GM06990 (cell line): ENCODE measurements at places on chromosomes 4 and X.

- no peak for DNase-seq
These were observed 36.3 kb upstream of the AREG start for GRCh38 chr4:74408639-74409038.

DNA sequence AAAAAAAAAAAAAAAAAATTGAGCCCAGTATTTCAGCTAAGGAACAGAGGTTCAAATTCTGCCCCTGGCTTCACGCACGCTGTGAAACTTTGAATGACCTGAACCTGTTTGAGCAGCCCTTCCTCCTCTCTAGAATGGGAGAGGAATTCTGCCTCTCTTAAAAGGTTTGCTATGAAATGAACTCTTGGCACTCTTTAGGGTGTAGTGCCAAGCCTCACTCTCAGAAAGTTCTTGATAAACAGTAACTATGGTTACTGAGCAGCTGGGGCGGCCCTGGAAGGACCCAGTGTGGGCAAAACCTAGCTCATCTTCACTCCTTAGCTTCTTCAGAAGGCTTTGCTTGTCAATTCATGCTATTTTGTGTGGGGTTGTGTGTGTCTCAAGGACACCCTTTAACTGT lies 73.7 kb downstream of the GEMIN8 start:
- no peak for DNase-seq

DNA sequence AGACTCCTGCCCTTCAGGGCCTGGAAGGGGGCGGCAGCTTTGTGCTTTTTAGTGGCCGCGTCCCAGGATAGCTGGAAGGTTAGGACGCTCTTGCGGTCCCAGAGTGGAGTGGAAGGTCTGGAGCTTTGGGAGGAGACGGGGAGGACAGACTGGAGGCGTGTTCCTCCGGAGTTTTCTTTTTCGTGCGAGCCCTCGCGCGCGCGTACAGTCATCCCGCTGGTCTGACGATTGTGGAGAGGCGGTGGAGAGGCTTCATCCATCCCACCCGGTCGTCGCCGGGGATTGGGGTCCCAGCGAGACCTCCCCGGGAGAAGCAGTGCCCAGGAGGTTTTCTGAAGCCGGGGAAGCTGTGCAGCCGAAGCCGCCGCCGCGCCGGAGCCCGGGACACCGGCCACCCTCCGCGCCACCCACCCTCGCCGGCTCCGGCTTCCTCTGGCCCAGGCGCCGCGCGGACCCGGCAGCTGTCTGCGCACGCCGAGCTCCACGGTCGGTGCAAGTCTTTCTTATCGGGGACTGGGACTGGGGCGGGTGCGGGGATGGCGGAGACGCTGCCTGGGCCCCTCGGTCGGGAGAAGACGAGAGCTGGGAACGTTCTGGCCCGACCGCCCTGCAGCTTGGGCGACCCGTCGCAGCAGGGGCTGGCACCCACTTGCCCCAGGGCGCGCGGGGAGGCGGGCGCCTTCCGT lies at the start of gene EDNRA:
EDNRA (plus strand) TSS at position 207 of the 686 bp plus-strand sequence. CDS start 4,585 bp downstream, outside the sequence.
- peak; percentile 9 for DNase-seq

GRCh38 chr4:153221783-153222706 lies 17.8 kb downstream of the TRIM2 start:
- peak; percentile 43 for DNase-seq

DNA sequence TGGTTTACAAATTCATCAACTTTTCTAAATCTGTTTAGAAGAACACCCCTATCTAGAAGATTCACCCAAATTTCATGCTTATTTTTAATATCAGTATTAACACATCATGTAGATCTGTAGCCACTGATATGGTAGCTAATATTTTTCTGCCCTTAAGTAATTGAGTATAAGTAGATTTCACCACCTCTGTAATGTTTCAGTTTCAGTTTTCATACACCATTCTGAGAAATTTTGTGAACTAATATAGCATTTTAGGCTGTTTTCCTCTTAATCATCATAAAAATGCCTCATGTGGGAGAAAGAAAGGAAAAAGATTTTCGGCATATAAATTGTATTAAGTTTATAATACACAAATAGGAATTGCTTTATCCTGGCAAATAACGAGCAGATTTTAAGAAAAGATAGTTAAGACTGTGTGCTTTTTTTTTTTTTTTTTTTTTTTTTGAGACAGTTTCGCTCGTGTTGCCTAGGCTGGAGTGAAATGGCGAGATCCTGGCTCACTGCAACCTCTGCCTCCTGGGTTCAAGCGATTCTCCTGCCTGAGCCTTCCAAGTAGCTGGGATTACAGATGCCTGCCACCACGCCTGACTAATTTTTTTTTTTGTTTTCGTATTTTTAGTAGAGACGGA lies 21.4 kb upstream of the RBPJ start:
- peak; percentile 44 for DNase-seq

DNA sequence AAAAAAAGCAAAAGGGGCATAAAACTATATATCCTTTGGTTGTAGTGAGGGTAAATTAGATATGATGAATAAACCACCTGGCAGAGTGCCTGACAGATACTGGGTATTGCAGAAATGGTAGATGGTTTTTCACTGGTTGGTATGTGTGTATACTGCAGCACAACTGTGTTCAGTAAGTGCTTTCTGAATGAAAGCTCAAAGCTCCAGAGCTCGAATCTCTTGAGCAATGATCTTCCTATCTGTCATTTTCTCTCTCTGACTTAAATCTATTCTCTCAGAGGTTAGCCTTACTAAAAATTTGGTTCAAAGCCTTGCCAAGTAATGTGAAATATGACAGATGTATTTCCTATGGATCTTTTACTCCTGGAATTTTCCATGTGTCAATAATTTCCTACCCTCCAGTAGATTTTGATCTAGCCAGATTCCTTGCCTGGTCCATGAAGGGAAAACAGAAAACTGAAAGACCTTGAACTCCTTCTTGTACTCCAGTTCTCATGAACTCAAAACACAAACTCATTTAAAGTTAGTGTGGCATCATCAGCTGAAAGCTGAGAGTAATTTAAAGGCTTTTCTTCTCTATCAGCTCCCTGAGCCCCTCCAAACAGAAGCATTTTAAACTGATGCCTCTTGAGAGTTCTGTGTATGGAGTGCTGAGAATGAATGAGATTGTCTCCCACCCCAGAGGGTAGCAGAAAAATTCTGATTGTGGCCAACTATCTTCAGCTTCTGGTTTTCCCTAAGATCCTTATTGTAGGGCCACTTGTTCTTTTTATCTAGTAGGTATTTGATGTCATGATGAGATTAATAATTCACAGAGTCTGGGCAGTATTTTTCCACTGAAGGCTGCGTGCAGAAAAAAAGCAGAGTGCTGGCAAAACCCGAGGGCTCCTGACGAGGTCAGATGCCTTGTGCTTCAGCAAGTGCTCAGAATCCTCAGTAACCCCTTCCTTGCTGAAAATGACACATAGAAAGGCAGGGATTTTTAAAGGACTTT lies 363.4 kb upstream of the BOD1L1 start:
- no peak for DNase-seq

- DNase-seq = no peak
These were observed at the start of gene PHEX for GRCh38 chrX:22032084-22032483. Gene PHEX (plus strand): TSS chrX:22032325. CDS start chrX:22033006, 681 bp downstream.
